ENCODE measurements at places on chromosomes 3 and 15.
A peak's percentile ranks its signal among the peaks of the same experiment; 100 is the strongest.

GRCh38 chr3:129534428-129535027 lies 6.1 kb downstream of the RHO start:
- DNase-seq: no peak

GRCh38 chr3:129184396-129184657 lies 631 bp upstream of the CNBP start:
- DNase-seq: no peak

DNA sequence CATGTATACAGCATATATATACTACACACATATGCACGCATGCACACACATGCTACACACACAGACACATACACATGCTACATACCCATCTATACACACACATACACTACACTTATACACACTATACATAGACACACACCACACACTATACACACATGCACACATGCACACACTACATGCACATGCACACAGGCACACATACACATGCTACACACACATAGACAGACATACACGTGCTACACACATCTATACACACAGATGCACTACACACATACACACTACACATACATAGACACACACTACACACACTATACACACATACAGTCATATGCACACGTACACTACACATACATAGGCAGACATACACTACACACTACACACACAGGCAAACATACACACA lies 51.2 kb upstream of the PRR20G start:
- DNase-seq: no peak

GRCh38 chr3:172226831-172227230 lies 187.5 kb downstream of the FNDC3B start:
- DNase-seq: no peak

DNA sequence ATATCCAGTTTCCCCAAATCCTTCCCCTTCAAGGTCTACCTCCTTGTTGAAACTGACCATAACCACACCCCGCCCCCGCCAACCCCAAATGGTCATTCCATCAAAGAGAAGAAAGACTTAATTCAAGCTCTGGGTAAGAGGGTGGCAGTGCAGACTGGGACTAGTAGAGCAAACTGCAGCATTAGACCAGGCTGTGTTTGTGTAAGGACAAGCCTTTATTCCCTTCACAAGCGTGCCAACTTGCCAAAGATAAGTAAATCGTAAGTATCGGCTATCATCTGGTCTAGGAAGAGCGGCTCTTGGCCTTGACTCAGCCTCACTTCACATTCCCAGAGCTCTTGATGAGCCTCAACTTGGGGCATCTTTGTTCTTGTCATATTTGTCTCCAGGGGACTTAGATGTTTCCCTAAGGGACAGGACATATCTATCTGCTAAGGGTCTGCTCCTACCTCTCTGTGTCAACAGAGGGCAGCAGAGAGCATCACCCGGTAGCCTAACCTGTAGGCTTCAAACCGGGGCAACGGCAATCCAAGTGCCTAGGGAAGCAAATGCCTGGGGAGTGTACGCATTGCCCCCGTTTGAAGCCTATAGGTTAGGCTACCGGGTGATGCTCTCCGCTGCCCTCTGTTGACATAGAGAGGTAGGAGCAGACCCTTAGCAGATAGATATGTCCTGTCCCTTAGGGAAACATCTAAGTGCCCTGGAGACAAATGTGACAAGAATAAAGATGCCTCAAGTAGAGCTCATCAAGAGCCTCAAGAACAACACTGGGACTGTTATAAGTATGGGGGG lies 8.9 kb upstream of the MAP3K13 start:
- peak; percentile 94 for DNase-seq

- no peak for DNase-seq
These were observed 177.4 kb downstream of the POTEB3 start for GRCh38 chr15:21262851-21263425.
